ENCODE measurements at places on chromosomes 6 and 20.
A peak's percentile ranks its signal among the peaks of the same experiment; 100 is the strongest.

GRCh38 chr6:145020114-145020513, 715.2 kb downstream of the EPM2A start:
- DNase-seq = no peak

GRCh38 chr20:38722683-38723016, 1.6 kb upstream of the SLC32A1 start:
- DNase-seq = no peak

DNA sequence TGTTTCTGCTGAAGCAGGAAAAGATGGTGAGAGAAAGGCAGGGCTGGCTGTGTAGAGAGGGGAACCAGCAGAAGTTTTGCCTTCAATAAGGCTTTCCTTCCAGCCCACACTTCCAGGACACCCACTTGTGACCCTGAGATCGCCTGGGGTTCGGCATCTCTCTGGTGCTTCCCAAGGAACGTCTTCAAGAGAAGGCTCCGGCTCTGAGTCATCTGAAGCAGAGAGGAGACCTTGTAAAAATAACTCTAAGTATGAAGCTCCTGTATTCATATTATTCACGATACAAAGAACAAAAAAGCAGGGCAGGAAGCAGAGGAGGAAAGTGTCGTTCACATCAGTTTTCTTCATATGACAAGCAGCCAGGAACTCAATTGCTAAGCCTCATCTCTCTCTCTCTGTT, 95.4 kb upstream of the MRPS10 start:
- DNase-seq = no peak

GRCh38 chr20:1568163-1568490, 10.6 kb upstream of the SIRPD start:
- no peak for DNase-seq

DNA sequence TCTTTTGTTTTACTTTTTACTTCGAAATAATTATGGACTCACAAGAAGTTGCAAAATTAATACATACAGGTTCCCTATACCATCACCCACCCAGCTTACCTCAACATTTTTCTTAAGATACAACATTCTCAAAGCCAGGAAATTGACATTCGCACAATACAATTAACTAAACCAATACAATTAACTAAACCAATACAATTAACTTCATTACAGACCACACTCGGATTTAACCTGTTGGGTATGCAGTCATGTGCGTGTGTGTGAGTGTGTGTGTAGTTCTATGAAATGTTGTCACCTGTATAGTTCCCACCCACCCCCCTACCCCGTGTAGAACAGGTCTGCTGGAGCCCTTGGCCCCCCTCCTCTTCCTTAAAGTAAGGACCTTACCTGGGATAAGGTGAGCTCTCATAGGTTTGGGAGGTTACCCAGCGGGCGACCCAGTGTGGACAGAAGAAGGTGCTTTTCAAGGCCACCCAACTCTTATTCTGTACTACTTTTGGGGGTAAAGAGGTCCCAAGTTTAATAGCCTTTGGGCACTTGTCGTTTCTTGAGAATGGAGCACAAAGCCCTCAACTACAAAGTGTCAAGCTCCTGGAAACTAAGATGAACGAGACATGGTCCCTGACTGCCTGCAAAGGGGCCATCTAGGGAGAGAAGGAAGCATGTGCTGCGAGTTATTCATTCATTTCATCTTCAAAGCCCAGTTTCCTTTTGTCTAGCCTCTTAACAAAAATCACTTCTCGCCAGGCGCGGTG, 544 bp upstream of the STK38 start:
- no peak for DNase-seq

DNA sequence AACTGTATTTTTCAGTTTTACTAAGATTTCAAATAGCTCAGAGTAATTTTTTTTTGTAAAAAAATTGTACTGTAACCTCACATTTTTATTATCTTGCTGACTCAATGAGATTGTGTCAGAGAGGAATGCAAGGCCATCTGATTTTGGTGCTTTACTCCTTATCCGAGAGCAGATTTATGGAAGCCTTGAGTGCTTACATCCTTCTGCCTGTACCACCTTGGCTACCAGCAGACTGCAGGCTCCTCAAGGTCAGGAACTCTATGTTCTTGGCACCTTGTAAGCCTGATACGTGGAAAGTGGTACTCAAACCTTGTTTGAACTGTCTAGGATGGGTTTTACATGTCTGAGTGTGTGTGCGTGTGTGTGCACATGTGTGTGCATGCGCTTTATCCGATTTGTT, 80.1 kb upstream of the MLIP start:
- no peak for DNase-seq

- DNase-seq = no peak
These were observed 219.4 kb upstream of the SSTR4 start for GRCh38 chr20:22815603-22816315.

DNA sequence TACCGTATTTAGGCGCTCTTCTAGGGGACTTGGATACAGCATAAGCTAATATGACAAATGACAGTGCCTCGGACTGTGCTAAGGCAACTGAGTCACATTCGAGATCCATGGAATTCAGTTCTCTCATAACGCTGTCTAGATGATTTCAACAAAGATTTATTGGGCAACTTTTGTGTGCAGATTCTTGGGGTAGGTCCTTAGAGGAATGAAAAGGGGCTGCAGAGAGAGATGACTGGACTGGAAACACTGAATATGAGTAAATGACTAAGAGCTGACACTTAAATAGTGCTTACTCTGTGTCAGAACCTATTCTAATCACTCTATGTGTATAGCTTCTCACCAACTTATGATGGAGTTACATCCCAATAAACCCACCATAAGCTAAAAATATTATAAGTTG, 36.4 kb upstream of the MARCKS start:
- DNase-seq = no peak

GRCh38 chr6:139653111-139653510, 278.7 kb upstream of the CITED2 start:
- no peak for DNase-seq

GRCh38 chr20:32621891-32622584, 36.9 kb upstream of the NOL4L start:
- DNase-seq = no peak

- DNase-seq = no peak
These were observed 1199.8 kb upstream of the MAP3K7 start for GRCh38 chr6:91786474-91787184.

GRCh38 chr6:82068721-82069120, 178.8 kb downstream of the IBTK start:
- DNase-seq = no peak

DNA sequence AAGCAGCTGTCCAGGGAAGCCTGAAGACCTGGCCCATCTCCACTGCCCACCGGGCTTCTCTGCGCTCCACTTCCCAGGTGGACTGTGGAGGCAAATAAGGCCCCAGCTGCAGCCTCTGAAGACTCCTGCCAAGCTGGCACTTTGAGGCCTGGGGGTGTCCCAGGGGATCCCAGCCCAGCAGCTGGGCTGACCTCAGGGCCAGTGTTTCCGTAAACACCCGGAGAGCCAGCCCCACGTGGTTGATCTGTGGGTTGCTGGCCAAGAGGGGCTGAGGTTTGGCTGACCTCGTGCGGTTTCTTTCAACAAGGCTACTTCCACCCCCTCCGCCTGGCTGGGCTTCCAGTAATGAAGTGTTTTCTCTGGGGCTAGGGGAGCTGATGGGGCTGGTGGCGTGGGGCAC, 12.4 kb upstream of the CCN5 start:
- DNase-seq = peak; percentile 86

DNA sequence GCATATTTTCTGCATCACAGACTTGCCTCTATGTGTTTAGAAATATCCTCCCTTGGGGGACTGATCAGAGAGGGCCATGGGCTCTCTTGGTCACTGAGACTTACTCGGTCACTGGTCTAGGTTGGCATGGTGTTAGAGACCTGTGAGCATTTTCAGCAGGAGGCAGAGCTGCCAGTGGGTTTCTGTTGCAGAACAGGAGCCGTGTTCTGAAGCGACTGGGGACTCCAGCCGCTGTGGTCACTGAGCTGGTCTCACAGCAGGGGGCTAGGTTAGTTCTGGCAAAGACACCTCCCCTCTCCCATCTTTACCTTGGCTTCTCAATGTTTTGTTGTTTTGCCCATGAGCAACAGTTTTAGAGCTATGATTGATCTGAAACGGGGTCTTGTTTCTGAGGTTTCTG, 8.7 kb downstream of the TMEM181 start:
- DNase-seq = no peak

- DNase-seq = no peak
These were observed 17.1 kb upstream of the ARMC2 start for GRCh38 chr6:108831104-108831503.

DNA sequence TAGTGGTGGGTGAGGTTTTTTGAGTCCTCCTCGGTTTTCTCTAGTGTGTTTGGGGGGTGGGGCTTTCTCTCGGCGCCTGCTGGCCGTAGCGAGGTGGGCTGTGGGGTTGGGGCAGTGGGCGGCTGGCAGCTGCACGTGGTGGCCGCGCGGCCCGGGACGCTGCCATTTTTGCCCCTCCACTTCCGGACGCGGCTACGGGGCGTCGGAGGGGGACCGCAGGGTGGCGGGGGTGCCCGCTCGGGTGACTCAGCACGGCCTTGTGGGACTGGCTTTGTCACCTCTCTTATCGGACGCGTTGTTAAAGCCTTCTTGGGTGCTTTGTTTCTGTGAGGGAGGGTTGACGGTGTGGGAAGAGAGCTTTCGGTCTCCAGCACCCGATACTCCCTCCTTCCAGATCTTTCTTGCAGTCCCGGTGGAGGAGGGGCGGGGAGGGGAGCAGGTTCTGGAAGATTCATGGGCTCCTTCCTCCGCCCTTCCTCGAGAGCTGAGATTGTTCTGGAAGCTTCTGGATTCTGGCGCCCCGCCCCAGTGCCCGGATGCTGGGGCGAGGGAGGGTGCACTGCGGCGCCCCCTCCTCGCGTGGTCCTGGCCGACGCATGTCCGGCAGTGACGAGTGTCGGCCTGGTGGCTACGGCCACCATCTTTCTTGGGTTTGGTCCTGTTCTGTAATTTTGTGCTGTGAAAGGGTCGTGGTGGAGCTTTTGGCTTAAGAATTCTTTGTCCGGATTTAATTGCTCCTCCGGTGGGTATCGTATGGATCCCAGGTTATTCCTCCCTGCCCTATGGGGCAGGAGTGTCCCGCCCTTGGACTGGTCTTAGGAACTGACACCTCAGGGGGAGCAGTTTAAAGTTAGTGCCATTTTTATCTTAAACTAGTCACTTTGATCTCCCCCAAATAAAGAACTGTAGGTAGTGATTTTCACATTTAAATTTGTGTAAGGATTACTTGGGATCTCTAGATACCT, 719 bp downstream of the HSP90AB1 start:
- peak; percentile 80 for DNase-seq

GRCh38 chr6:107539849-107540464, 50.0 kb downstream of the SOBP start:
- no peak for DNase-seq

GRCh38 chr6:13988908-13989307, 64.2 kb downstream of the RNF182 start:
- DNase-seq = no peak

GRCh38 chr20:21324126-21324525, 21.0 kb downstream of the XRN2 start:
- DNase-seq = no peak

- DNase-seq = no peak
These were observed 61.6 kb upstream of the HS3ST5 start for GRCh38 chr6:114404339-114404955.

DNA sequence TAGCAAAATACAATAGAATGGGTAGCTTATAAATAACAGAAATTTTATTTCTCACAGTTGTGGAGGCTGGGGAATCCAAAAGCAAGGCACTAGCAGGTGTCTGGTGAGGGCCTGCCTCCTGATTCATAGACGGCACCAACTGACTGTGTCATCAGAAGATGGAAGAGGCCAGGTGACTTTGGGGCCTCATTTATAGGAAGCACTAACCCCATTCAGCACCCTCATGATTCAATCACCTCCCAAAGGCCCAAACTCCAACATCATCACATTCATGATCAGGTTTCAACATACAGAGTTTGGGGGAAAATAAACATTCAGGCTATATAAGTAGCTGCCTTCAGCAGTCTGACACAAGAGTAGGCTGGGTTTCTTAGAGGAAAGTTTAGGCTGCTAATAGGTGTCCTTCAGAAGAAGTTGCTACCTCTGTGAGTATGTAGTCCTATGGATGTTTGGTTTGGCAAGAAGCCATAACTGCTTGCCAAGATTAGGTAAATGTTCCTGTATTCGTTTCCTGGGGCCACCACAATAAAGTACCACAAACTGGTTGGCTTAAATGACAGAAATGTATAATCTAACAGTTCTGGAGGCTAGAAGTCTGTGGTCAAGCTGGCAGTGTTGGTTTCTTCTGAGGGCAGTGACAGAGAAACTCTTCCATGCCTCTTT, 48.8 kb downstream of the NT5E start:
- no peak for DNase-seq

GRCh38 chr6:136969433-136969832, 47.3 kb downstream of the SLC35D3 start:
- DNase-seq = no peak

Data from left forelimb (tissue), 1 donor.